Myometrial cell (primary cell): ENCODE measurements at places on chromosomes 5 and 9. TPM values are rescaled to one million over a fixed set of nuclear protein-coding genes. Genes with fewer than 3 reads are reported as not detected.

Gene FBP2
- 0.29 TPM in 1 of 2 replicates, not detected in the other for total RNA-seq

Gene PCDH12
- 0.18 and 0.29 TPM in 2 replicates for total RNA-seq

Gene FOXI1
- total RNA-seq = not detected in 2 replicates

Gene NUTM2F
- total RNA-seq = not detected in 2 replicates

Gene FAM221B
- not detected in 2 replicates for total RNA-seq

Gene HEMGN
- total RNA-seq = not detected in 2 replicates

Gene MYMK
- total RNA-seq = not detected in 2 replicates

Gene SELENOP
- total RNA-seq = 62.8 and 69.8 TPM in 2 replicates

Gene RNF180
- under 0.01 and 0.35 TPM in 2 replicates for total RNA-seq

Gene HACD4
- total RNA-seq = 9.0 and 13.0 TPM in 2 replicates

Gene EPB41L4A
- under 0.01 TPM in 1 of 2 replicates, not detected in the other for total RNA-seq

Gene CCDC171
- total RNA-seq = 1.4 and 2.1 TPM in 2 replicates

Gene CTXN3
- total RNA-seq = not detected in 2 replicates
